ENCODE measurements at places on chromosomes 3 and 15. TPM values are rescaled to one million over a fixed set of nuclear protein-coding genes. Genes with fewer than 3 reads are reported as not detected.

DNA sequence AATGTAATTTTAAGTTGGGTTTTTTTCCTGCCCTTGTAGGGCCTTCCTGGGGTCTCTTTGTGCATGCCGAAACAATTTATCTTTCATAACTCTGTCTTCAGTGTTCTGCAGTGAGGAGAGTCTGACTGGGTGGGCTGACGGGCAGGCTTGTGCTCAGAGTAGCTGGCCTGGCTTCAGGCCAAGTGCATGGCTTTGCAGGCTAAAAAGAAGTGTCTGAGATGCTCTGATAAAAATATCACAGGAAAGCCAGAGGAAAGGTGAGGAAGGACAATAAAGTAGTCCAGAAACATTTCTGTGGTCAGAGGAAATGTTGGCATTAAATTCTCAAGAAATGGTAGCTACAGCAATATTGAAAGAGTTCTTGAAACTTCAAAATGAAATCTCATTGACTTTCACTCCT lies 25.5 kb downstream of the ST3GAL6 start:
- no peak for DNase-seq

DNA sequence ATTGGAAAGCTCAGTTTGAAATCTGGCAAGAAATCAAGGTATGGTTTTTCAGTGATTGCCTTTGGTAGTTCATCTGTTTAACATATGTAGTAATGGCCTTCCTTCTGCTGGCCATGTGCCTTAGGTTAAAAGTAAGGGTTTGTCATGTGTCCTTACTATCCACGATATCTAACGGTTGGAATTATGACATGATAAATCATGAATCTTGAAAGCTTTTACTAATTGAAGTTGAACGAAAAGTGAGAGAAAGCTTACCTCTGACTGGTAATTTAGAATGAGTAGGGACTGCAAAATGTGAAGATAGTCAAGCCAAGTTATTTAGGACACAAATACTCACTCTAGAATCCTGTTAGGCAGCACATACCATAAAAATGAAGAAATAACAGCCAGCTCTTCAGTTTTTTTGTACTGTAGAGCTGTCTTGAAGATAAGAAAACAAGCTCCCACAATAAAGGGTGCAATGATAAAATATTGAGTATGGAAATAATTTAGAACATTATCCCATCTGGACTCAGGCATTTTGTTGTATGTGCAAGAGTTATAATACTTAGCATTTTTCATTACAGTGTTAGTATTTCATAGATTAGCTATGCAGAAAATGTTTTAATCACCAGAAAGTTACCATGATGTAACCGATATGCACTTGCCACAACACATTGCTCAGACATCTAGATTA lies 303.4 kb downstream of the ZNF385D start:
- DNase-seq: no peak

- no peak for DNase-seq
Observed at GRCh38 chr3:16834753-16835152, 50.0 kb upstream of the PLCL2 start.

- no peak for DNase-seq
Observed at GRCh38 chr3:169405076-169405475, 258.4 kb downstream of the MECOM start.

DNA sequence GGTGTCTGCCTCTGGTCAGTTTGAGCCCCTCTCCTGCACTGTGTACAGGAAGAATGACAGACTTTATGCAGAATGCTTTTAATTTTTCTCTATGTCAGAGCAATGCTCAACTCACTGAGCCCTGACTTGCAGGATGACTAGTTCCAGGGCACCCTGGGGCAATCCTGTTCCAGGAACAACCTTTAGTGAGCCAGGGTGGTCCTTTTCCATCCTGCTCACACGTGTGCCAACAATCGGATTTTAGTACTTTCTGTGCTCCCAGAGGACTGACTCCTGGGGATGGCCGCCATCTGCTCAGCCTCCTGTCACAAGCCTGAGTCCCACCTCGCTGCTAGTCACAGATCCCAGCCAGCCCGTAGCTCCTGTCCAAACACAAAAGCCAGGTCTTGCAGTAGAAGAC lies 48.2 kb upstream of the ALDH1A3 start:
- DNase-seq: no peak

- no peak for DNase-seq
Observed at GRCh38 chr3:159158213-159158612, 356.4 kb downstream of the MFSD1 start.

DNA sequence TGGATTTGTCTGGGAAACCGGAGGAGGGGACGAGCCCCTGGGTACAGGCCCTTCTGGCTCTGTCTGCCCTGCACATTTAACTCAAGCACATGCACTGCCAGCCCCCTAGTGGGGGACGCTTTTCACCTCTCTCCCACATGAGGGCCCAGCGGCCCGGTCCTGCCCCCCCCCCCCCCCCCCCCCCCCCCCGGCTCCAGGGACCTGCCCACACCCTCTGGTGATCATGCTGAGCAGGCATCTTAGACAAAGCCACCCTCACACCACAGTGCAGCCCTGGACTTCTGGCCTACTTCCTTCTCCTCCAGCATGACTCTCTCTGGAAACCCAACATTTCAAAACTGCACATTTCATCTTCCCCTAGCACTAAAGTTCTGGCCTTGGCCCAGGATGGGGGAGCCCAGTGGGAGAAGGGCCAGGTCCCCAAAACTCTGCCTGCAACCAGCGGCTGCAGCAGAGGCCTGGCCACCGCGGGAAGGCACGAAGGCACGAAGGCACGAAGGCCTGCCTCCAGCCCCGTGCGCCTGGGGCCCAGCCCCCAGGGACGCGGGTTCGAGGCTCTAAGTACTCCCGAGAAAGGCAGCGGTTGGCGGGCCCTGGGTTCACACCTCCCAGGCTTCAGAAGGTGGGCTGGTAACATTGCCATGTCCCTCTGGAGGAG lies 14.1 kb downstream of the KLF15 start:
- DNase-seq: no peak

- no peak for DNase-seq
Observed at GRCh38 chr3:13237776-13238490, 164.7 kb upstream of the IQSEC1 start.

DNA sequence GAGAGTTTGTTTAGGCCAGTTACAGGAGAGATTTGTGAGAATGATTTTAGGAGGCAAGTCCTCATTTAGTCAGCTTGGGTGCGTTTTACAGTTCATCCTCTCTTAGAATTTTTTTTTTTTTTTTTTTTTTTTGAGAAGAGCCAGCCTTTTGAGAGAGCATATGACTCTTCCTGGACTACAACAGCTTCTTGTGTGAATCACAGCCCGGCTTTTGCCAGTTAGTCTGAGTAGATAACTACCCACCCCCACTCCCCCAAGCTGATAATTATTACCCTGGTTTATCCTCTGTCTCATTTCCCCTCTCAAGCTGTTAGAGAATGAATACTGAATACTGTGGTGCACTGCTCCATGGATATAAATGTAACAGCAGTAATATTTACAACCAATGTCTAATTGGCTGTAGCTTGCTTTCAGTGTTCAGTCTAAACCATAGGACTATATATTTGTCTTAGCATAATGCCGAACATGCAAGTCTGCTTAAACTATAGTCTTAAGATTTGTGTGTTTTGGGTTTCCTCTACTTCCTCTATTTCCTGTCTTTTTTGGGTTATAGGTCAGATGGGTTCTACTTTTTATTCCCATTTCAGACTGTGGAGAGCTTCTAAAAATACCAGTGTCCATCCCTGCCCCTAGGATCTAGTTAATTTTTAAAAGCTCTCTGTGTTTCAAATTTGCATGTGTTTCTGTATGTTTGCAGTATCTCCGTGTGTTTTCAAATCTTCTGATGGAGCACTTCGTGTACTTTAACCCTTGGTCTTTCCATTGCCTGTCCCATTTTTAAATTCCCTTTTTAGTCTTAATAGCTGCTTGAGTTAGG lies 8.0 kb downstream of the CHD2 start:
- no peak for DNase-seq

GRCh38 chr3:43862470-43862869 lies 171.7 kb downstream of the ABHD5 start:
- no peak for DNase-seq

- no peak for DNase-seq
Observed at GRCh38 chr3:63972196-63972595, 51.1 kb downstream of the PSMD6 start.

DNA sequence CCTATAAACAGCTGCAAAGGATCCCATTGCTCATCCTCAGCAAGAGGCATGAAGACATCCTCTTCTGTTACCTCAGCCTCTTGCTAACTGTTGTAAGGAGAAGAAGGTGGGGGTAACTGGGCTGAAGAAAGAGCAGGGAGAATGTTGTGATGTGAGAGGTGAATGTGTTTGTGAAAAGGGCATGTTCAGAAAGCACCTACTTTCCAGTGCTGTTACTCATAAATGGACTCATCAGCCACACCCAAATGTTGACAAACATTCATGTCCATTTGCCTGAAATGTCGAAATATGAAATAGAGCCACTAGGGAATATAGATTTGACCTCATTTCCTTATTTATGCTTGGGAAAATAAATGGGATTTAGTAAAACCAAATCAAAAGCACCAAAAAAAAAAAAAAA lies 12.6 kb downstream of the SLC24A1 start:
- peak; percentile 32 for DNase-seq

- DNase-seq: no peak
Observed at GRCh38 chr3:178529606-178530225, 6.5 kb upstream of the KCNMB2 start.

- no peak for DNase-seq
Observed at GRCh38 chr15:67957435-67958132, 96.5 kb upstream of the PIAS1 start.

- no peak for DNase-seq
Observed at GRCh38 chr3:54481606-54482365, 359.4 kb downstream of the CACNA2D3 start.

DNA sequence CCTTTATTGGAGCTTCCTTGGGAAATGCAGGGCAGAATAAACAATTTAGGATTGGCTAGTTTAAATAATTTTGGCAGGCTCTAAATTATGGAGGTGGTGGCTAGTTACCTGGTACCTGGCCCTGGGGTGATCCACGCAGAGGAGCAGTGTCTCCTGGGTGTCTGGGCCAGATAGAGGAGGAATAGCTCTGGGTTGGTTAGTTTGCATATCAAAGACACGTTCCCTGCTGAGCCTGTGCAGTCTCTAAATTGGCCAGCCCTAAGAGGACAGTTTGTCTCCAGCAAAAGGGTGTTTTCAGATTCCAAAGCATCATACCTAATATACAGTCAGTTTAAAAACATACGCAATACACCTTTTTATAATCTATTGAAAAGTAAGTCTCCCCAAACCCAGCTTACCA lies 333.3 kb upstream of the TPM1 start:
- no peak for DNase-seq

GRCh38 chr15:83904107-83905040 lies 250.5 kb downstream of the ADAMTSL3 start:
- DNase-seq: no peak

DNA sequence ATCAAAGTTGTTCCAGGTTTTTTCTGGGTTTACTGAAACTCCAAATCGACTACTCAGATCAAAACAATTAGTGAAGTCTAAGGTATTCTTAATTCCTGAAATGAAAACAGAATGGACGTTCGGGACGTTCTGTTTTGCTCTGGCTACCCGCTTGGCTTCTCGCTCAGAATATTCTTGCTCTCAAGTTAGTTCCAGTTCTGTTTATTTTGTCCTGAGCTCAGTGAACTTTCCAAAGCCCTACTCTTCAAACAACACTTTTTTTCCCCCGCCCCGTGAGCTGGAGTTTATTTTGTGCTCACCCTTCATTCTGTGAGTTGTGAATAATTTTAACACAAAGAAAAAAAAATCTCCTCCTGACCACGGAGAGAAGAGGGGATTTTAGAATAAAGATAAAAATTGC lies 72.6 kb downstream of the SAMMSON start:
- DNase-seq: no peak

- no peak for DNase-seq
Observed at GRCh38 chr3:64674591-64675076, 13.2 kb downstream of the ADAMTS9 start.

DNA sequence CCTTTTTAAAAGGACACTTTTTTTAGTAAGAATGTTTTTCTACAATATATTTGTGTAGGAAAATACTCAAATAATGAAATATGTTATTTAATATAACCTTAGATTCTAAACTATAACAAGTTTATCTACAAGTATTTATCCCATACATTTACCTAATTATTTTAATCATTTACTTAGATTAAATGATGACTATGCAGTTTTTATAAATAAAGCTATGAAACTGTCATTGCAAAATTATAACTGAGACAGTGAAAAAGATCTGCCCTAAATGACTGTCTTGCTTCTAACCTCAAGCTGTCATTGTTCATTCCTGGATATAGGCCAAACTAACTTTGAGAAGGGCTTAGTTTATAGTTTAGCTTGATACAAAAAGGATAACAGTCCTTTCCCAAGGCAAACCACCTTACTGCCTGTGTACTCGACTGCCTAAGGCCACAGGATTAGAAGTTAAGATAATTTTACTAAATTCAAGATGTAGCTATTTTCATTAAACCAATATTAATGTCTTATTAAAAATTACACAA lies 84.1 kb downstream of the GLDN start:
- no peak for DNase-seq

DNA sequence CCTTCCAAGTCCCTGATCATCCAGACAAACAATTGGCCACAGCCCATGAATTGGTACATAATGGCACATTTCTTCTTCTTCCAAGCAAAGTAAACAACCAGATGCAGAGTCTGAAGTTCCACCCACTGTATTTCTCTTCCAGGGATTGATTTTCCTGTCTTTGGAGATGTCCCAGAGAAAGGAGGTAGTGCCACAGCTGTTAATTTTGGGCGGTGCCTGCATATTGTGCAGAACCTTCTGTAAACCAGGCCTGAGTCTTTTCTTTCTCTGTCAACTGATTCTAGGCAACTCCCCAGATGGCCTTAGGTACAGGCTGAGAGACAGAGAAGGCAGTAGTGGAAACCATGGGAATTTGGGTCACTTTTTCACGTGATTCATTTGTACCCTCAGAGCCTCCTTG lies 73.5 kb upstream of the TNIK start:
- no peak for DNase-seq

CLDN18 gene
- 0.08 TPM for total RNA-seq

STRIT1 gene
- total RNA-seq: not detected

TEX55 gene
- not detected for total RNA-seq

SPINT1 gene
- total RNA-seq: 32.7 TPM

MINAR1 gene
- 0.62 TPM for total RNA-seq

DPPA4 gene
- total RNA-seq: 0.26 TPM

GJD2 gene
- not detected for total RNA-seq

TRIM42 gene
- total RNA-seq: not detected

HHLA2 gene
- total RNA-seq: not detected

ARHGAP31 gene
- 7.6 TPM for total RNA-seq

GOLGA6B gene
- total RNA-seq: not detected
